ENCODE measurements at places on chromosomes 6 and 20. TPM values are rescaled to one million over a fixed set of nuclear protein-coding genes. Genes with fewer than 3 reads are reported as not detected.

PRRT1 gene
- total RNA-seq, result 0.44 TPM

CRISP3 gene
- not detected for total RNA-seq

EZR gene
- 62.2 TPM for total RNA-seq

XKR7 gene
- under 0.01 TPM for total RNA-seq

SRSF3 gene
- 278 TPM for total RNA-seq

CLPSL2 gene
- total RNA-seq, result not detected

SLC35F1 gene
- total RNA-seq, result under 0.01 TPM

HEY2 gene
- not detected for total RNA-seq

Measured in smooth muscle cell of trachea (primary cell).